Fibroblast of skin of left quadriceps (primary cell): ENCODE measurements at places on chromosomes 3 and 15.

DNA sequence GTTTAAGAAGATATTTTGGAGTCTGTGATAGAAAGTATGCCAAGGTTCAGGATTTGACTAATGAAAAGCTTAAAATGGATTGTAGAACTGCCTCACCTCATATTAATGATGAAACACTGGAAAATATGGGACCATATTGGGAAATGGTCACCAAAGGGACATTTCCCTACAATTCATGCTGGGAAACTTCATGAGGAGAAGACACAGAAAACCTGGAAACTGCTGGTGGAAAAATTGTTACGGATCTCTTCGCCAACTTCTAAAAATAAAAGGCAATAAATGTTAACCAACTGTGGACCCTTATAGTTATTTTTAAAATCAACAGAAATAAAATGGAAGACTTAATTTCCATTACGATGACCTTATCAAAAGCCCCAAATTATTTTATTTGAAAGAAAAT, 97.6 kb upstream of the FRMD4B start:
- DNase-seq, result no peak

DNA sequence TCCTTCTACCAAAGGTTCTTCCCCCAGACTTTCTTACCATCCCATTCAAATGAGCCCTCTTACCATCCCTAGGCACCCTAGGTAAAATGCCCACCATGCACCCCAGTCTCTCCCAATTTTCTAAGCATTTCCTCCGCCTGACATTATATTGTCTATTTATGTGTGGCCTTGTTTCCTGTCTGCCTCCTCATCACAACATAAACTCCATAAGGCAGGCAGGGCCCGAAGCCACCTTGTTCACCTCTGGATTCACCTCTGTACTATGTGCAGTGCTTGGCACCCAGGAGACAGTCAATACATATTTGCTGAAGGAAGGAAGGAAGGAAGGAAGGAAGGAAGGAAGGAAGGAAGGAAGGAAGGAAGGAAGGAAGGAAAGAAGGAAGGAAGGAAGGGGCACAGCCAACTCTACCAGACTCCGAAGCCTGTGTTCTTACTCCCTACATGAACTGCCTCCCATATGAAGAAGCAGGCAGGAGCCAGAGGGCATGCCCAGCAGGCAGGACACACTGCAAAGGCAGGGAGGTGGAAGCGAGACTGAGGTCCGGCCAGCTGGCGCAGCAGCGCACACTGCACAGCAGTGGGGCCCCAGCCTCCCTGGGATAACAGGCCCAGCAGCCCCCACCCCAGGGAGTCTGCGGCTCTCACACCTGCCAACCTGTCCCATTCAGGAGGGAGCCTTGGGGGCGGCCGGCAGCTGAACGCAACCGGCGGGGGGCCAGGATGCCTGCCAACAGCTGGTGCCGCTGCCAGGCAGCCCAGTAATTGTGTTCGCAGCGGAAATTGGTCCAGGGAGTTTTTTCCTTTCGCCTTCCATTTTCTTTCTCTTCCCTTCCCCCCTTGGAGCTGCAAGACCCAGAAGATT, 106.0 kb upstream of the LINGO1 start:
- DNase-seq, result no peak

DNA sequence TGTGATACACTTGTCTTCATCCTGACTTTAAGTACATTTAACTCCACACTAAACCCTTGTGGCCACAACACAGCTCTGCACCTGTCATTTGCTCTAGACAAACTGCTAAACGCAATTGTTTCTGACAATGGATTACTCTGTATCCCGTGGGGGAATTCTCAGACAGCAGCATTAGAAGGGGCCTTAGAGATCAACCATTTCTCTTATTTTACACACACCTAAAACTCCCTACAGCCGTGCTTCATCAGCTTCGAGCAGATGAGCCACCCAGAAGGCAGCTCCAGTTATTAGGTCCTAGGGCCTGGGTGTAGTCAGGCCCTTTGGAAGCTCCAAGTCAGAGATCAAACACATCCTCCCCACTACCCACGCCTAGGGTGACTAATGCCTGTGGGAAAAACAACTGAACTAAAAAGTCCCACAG, 1.3 kb upstream of the IL12A start:
- DNase-seq, result no peak

- no peak for DNase-seq
These were observed 202.9 kb downstream of the STT3B start for GRCh38 chr3:31735667-31736066.

DNA sequence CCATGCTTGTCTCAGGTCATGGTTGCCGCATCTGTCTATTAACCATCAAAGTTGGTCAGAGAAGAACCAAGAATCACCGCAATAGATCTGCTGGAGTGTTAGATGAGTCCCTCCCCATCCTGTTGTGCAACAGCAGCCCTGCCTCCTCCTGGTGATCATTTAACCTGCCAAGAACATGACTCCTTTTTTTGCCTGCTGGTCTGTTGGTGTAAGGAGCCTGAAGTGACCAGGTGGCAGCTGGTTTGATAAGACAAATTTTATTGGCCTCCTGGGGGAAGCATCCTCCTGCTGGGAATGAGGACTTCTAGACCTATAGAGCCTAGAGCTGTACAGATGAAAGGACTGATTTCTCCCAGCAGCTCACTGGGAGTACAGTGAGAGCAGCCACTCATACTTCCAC, 43.5 kb upstream of the RAF1 start:
- no peak for DNase-seq

DNA sequence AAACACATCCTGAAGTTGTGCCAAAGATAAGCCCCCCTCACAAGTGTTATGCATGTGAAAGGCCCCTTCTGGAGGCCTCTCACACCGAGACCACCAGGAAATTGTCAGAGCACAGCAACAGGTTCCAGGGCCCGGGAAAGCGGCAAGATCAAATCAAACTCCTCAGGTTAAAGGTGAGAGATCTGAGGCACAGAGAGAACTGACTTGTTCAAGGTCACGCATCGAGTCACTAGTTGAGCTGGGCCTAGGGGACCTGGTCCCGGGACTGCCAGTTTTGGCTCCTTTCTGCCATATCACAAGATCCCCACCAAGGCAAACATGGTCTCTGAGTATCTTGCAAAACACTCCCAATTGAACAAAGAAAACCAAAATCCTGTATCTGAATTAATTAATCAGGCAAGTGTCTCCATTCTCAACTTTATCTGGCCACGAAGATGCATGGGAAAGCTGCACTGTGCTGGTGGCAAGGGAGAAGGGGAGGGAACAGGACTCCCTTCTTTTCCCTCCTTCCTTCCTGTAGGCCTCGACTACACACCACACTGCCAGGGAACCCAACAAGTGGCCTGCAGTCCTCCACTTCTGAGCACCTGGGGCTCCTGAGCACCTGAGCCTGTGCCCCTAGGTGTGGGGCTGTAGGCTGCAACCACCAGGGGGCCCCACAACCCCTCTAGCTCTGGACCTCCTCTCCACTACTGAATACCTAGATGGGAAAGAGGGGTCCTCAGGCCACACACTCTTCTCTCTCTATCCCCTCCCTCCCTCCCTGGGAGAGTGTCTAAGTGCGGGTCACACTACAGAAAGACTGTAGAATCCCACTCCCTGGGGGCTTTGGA, 37.3 kb downstream of the ANP32A start:
- no peak for DNase-seq

DNA sequence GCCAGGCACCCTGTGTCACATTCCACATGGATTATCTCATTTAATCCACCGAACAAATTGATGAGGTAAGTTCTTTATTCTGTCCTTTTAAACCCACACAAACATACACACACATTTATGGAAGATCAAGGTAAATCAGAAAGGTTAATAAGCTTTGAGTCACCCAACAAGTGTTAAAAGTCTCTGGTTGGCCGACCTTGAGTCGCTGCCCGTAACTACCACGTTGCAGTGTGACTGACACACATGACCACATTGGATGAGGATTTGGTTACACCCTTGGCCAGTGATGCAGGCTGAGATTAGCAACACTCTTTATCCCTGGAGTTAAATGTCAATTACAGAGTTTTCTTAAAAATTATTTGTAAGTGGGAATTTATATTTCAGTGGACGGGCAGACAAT, 19.2 kb downstream of the FOXP1 start:
- DNase-seq, result no peak

DNA sequence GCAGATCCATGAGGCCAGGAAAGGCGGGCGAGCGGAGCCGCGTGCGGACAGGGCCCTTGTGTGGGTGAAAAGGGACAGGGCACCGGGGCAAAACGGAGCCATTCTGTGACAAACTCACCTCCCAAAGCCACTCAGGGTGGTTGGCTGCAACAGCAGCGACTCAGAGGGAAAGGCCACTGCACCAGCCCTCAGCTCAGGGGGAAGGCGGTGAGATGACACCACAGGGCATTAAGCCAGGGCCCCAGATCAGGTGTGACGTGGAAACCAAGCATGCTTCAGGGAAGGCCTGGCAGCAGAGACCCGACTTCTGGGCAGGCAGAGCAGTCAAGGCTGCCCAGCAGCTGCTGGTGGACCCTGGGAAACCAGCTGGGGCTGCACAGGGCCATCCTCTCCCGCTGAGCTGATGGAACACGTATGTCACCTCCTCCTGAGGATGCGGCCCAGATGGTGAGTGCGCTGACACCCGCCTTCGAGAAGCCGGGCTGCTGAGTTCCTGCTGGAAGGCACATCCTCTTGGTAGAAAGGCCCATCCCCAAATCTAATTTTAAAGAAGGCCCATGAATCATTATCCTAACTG, 82.3 kb downstream of the CHSY1 start:
- DNase-seq, result no peak

DNA sequence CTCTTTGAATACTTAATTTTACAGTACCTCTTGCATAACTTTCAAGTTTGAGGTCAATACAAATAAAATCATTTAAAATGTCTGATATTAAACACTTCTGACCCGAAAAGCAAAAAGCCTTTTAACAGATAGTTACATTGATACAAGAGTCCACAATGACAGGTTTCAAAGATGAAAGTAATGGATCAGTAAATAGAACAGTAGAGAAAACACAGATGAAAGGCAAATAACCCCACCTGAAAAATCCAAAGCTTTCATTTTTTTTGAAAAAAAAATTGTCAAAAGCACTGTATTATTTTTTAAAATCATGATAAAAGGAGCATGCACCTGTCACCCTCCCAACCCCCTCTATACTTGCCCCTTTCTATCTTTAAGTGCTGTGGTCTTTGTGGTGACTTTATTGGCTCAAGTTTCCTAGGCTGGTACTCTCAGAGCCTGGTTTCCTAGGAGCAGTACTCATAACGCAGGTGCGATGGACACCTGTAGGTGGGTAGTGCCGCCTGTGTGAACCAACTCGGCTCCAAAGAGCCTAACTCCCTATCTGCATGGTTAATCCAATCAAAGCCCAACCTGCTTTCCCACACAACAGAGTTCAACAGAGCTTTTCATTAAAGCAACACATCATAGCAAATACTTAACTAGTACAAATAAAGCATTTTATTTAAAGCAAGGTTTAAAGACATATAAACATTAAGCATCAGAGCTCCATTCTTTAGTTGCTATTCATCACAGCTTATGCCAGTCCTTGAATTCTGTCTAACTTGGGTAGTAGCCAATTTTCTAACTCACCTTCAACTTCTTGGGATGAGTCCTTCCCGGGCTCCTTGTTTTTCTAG, 32.2 kb downstream of the LIPC start:
- DNase-seq, result no peak

GRCh38 chr3:72281551-72281950, 496.6 kb upstream of the PROK2 start:
- no peak for DNase-seq

DNA sequence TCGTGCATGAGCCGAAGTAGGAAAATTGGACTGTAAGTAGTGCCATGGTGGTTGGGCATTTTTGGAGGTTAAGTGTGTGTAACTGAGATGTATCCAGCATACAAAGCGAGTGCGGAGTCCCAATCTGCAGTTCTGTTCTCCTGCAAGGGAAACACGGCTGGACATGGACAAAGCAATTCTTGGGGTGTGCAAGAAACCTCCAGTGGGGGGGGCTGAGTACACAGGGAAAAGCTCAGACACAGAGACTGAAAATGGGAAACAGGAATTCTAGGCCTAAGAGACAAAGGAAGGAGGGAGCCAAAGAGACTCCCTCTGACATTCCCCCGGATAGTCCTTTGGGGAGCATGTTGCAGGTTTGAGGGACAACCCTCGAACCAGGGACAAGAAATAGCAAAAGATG, 83.2 kb upstream of the PLSCR4 start:
- no peak for DNase-seq

- DNase-seq, result no peak
These were observed 466 bp downstream of the IQSEC1 start for GRCh38 chr3:13072600-13073325.
